ENCODE measurements at places on chromosomes 5 and 9.

DNA sequence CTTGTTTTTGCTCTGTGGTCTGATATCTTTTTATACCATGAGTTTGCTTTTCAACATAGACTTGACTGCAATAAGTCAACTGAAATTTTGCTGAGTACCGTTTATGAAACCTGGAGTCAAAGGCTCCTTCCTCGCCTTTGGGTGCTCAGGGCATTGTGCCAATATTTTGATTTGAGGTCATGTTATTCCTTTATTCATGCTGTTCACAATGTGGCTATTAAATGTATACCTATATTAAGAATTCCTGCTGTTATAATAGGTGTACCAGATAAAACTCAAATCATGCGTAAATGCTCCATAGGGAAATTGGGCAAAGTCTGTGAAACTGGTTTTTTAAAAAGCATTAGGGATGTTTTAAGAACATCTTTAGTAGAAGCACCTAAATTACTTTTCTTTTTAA is 334.0 kb upstream of the NUDT12 start:
- no peak for DNase-seq

DNA sequence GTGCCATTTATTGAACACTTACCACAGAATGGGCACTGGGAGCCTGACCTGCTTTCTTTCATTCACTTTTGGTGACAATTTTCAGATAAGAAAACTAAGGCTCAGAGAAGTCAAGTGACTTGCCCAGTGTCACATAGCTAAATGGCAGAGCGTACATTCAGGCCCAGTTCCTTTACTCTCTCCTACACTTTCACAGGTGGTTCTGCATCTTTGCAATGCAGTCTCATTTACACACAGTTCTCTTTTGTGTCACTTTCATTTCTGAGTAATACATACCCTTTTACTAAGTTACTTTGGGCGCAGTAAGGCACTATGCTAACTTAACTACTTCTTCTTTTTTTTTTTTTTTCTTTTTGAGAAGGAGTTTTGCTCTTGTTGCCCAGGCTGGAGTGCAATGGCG is 8.3 kb downstream of the NFIL3 start:
- no peak for DNase-seq

- no peak for DNase-seq
Measured at GRCh38 chr9:32487981-32488380, 38.0 kb downstream of the RIGI start.

DNA sequence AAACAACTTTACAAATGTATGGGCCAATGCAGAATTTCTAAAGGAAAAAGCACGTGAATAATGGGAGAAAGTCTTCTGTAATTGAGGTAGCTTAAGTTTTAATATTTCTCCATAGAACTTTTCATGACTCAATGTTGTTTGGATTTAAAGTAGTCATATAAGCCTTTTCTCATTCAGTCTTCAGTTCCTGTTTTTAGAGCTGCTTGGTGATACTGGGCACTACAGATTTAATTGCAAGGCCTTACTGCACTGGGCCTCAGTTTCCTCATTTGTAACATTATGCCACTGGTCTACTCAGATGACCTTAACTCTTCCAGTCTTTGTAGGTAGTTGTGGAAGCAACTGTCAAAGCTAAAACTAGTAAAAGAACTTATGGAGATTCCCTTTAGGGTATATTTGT is 60.4 kb downstream of the WDR41 start:
- DNase-seq, result no peak

- no peak for DNase-seq
Measured at GRCh38 chr5:155587458-155587857, 573.9 kb downstream of the KIF4B start.

GRCh38 chr9:15642369-15642962 is 89.6 kb downstream of the CCDC171 start:
- DNase-seq, result no peak
